CD4-positive, alpha-beta T cell treated with Interleukin-12 subunit alpha and Interleukin-12 subunit beta, for 1 hour (primary cell): ENCODE measurements at places on chromosomes 13 and 19.

DNA sequence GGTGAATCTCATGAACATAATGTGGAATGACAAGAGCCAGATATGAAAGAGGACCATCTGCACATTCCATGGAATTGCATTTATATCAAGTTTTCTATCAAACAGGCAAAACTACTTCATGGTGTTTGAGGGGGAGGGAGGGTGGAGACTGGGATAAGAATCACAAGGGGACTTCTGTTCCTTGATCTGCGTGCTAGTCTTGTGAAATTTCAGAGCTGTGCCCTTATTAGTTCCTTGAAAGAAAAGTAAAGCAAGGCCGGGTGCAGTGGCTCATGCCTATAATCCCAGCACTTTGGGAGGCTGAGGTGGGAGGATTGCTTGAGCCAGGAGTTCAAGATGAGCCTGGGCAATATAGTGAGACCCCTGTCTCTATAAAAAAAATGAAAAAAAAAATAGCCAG is 30.2 kb upstream of the CEBPG start:
- no peak for DNase-seq

GRCh38 chr19:56312342-56312741 is 2.3 kb downstream of the ZSCAN5A start:
- DNase-seq, result no peak

DNA sequence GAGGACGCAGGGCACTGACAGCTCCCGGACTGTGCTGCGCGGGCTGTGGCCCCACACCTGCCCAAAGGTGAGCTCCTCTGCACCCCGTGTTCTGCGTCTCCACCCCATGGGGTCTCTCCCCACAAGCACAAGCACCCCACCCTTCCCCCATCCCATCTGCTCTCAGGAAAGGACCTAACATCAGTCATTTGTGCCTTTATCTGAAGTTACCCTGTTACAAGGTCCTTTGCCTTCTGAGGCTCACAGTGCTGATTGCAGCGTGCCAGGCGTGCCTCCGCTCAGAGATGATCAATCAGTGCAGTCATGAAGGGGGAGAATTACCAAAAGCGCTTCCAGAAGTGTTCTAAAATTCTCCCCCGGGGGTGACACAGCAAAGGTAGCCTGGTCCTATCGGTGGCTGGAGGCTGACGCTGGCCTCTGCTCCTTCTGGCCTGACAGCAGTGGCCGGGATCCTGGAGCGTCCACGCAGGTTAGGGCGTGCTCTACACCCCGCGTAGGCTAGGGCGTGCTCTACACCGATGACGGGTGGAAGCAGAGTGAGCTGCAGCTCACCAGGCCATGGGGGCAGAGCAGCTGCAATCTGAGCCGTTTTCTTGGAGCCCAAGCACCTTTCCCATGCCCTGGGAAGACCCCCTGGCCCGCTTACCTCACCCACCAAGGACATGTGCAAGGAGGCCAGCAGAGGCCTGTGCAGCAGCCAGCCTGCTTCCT is 84.7 kb upstream of the TM9SF2 start:
- no peak for DNase-seq

DNA sequence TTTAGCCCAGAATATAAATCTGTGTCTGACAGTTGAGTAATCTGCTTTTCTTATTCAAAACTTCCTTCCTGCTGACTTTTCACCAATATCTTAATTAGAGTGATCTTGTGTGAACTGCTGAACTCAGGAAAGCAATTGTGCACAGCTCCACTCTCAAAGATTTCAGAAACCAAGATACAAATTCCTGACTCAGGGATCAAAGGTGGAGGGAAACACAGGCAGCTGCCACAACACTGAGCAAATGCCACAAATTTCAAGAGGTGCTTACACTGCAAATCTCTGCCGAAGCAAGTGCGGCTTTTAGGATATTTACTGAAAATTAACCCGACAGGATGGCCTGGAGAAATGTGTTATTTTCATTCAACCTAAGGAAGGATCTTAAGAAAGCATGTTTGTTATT is 111.4 kb downstream of the STOML3 start:
- no peak for DNase-seq

GRCh38 chr13:99590519-99591011 is 89.3 kb downstream of the TM9SF2 start:
- no peak for DNase-seq

DNA sequence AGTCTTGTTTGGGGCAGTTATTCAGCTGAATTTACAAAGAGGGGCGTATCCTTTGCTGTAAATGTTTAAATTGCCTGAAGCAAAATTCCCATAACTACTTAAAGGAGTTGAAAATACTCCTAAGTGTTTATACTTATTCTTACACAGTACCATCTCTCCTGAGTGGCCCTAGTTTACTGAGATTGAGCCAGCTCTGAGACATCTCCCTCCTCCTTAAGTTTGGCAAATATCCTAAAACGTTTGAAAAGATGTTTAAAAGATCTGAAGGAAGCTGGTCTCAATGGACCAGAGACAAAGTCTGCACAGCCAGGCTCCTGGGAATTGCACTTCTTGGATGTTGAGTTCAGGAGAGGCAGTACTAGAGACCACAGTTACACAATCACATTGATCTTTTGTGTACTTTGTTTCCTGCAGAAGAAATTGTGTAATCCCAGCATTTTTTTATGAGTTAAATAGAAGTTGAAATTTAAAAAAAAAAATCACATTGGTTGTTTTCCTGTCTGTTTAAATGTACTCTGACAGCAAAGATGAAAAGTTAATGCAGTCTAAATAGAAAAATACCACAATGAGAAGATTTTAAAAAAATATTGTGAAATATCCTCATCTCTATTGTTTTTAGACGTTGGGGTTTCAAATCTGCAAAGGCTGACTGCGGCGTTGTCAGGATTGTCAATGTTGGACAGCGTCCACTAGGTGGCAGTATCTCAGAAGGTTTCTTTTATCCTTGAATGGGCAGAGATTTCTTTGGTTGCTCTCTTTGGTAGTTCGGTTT is 20.7 kb downstream of the TNFSF11 start:
- DNase-seq, result peak; percentile 53

- DNase-seq, result no peak
Measured at GRCh38 chr13:30991922-30992321, 59.5 kb downstream of the TEX26 start.

- no peak for DNase-seq
Measured at GRCh38 chr13:24629320-24629719, 50.9 kb upstream of the ATP12A start.

DNA sequence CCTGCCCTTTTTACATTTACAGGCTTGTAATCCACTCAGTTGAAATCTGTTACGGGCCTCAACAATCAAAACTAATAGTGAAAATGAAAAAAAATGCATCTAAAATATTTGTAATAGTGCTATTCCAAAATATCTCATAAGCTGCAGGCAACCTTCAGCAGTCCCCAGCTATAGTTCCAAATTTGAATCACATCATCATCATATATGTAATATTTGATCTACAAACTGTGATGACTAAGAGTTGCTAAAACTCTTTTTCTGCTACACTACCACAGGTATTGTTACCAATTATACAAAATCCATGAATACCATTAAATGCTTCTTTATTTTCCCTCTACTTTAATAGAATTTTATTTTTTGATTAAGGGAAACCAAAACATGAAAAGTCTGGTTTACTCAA is 121.4 kb upstream of the RFC3 start:
- no peak for DNase-seq

DNA sequence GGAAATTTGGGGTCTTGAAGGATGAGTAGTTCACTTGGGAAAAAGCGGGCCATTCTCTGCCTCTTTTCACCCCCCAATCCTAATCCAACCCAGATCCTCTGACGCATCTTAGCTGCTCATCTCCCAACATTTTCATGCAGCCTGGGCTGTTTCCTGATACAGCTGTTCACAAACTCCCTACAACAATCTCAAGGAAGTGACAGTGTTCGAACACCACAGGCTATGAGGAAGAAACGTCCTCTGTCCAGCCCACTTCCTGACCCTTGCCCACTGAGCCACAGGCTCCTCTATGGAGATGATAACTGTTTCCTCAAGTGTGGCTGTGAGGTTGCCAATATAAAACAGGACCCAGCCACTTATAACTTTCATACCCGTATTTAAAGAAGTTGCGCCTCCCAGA is 16.2 kb downstream of the LMTK3 start:
- no peak for DNase-seq

DNA sequence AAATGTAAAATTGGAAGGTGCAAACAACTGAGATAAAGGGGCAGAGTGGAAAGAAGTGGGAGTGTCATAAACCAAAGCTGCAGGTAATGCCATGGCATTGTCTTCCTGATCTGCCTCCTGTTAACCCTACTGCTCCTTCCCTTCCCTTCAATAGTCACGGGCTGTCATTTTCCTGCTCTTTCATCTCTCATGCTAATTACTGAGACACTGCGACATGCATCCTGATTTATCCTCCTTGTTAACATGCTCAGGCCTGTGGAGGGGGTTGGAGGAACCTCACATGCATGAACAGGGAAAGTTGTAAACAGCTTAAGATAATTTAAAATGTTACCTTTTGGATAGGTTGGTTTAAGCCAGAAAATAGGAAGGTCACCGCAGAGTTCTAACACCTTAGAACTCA is 27.2 kb downstream of the CNMD start:
- DNase-seq, result no peak

DNA sequence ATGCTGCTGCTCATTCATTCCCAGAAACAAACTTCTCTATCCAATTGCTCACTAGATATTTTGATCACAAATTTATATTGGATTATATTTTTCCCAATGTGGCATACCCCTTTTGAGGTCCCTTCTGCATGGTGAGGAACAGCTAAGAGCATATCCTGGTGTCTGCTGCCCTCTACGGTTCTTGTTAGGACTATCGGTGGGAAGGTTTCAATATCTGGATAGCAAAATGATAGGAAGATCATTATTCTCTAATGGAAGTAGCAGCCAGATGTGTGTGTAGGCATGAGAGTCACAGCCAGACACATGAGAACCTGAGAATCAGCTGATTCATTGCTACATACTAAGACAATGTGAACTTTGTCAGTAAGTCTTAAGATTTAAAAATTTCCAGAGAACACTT is 1422.4 kb upstream of the MIR17HG start:
- no peak for DNase-seq

- peak; percentile 48 for DNase-seq
Measured at GRCh38 chr19:33134571-33135041, 2.7 kb downstream of the WDR88 start.

GRCh38 chr13:113810640-113811039 is 51.6 kb downstream of the TMEM255B start:
- no peak for DNase-seq

- DNase-seq, result no peak
Measured at GRCh38 chr13:38684714-38685113, 2.2 kb upstream of the FREM2 start.

GRCh38 chr19:10010247-10010691 is at the start of gene COL5A3:
TSS of gene COL5A3 (minus strand) at chr19:10010504. CDS start at chr19:10010385, 119 bp downstream.
- DNase-seq, result no peak

DNA sequence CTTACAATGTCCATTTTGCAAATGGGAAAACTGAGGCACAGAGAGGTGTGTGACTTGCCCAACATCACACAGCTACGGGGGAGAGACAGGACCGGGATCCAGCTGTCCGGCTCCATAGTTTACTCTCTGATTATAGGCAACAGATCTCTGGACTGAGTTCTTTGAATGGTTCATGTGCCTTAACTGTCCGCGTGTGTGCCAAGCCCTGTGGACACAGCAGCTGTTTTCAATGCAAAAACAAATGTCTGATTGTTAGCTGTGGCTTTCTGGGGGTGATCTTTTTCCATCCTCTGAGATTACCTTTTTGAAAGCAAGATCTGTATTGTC is 94.1 kb downstream of the KL start:
- no peak for DNase-seq

- DNase-seq, result no peak
Measured at GRCh38 chr19:12825254-12826131, 8.9 kb downstream of the RTBDN start.

DNA sequence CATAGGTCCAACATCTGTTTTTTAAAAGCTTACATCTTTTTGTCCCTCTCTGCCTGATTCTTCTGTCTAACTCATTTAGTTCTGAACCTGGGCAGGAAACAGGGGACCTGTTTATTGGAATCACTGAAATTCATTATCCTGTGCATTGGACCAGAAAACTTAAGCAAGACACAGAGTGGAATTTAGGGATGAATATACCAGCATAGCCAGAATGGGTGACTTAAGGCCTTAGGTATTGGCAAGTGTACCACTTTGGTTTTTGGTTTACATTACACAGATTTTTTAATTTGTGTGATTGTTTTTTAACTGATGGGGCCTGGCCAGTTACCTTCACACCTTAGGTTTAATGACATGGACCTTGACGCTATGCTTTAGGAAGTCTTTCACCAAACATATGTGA is 232.5 kb downstream of the GPC5 start:
- DNase-seq, result no peak

- DNase-seq, result no peak
Measured at GRCh38 chr13:66659701-66660467, 570.3 kb downstream of the PCDH9 start.

- no peak for DNase-seq
Measured at GRCh38 chr13:43343645-43344044, 320.3 kb downstream of the DNAJC15 start.

GRCh38 chr13:95226932-95227695 is 74.1 kb downstream of the ABCC4 start:
- no peak for DNase-seq

GRCh38 chr13:111564606-111565005 is 244.2 kb downstream of the TEX29 start:
- no peak for DNase-seq

DNA sequence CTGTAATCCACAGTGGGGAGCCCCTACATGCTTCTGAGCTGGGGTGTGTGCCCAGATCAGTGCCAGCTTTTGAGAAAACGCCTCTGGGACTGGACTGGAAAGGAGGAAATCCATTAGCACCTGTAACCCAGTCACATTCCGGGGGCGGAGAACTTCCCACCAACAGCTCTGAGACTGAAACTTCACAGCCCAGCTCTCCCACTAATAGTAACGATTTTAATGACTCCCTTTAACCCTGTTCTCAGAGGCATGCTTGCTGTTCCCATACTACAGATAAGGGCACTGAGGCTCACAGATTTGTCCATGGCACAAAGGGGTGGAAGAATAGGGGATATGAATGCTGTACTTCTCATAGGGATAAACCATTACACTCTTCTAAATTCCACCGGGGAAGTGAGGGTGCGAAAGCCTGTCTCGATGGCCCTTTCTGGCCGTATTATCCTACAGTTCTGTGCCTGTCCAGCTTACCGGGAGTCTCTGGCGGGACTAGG is 851 bp downstream of the FBXO46 start:
- no peak for DNase-seq

- no peak for DNase-seq
Measured at GRCh38 chr13:74651121-74651520, 516.9 kb upstream of the KLF12 start.

DNA sequence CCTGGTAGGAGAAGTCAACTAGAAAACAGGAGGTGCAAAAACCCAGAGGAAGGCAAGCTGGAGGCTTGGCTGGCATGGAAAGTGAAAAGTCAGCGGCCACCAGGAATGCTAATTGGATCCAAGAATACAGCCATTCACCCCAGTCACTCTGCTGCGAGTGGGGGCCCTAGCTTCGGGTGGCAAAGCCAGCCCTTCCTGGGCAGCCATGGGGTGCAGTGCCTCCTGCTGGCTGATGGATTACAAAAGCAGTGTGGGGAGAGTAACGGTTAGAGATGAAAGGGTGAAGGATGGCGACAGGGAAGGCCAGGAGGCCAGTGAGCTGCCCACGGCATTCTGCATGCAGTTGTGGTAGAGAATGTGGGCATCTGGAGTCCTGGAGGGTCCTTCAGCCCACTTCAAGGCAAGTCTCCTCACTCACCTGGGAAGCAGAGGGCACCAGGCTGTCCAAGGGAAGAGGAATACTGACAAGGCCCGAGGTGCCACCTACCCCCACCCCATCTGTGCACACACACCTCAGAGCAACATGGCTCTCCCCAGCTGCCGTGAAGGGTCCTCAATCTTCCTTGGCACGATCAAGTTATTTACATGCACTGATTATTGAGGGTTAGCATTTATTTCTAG is 20.3 kb upstream of the EPHX3 start:
- no peak for DNase-seq

GRCh38 chr13:41994696-41995095 is 33.8 kb upstream of the VWA8 start:
- no peak for DNase-seq
